ENCODE measurements at places on chromosomes 4 and X.

- no peak for DNase-seq
Observed at GRCh38 chr4:47075919-47076318, 44.6 kb downstream of the GABRB1 start.

DNA sequence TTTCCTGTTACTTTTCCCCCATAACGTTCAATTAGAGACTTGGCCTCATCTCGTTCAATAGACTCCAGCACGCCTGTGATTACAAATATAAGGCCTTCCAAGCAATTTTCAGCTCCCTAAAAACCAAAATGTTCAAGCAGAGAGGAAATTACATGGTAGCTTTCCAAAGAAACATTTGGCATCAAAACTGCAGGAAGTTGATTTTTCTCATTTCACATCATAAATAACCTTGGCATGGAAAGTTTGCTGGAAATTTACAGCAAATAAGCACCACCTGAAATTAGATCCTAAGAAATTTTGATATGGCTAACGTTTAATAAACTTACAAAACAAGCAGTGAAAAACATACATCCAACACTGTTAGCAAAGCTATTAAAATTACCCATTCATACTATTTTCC, 53.3 kb downstream of the RFC1 start:
- no peak for DNase-seq

GRCh38 chr4:38590046-38590445, 74.0 kb upstream of the KLF3 start:
- DNase-seq: no peak

DNA sequence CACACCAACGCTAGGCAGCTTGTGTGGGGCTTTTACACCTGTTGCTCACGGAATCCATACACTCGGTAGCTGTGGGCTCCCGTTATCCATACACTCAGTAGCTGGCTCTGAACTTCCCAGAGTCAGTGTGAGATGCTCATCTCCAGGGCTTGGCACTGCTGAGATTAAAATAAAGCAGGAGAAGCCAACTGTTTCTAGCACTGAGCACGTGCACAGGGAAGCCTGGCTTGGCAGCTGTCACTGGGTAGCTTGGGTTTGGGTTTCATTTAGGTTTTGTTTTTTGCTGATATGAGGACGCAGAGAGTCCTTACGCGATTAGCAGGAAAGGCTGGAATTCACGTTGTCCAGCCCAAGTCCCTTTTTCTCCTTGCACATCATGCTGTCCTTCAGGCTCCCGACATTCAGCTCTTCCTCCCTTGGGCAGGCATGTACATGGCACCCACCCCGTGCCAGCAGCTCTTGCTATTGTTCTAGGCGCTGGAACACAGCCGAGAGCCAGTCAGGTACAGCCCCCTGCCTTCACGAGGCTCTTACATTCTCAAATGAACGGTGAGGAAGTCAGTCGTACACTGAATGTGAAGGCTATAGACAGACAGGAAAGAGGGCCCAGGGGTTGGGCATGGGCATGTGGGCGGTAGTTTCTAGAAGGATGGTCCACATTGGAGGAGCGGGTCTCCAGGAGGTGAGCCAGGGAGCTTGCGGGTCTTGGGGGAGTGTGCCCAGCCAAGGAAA, 25.9 kb downstream of the NSG1 start:
- no peak for DNase-seq

DNA sequence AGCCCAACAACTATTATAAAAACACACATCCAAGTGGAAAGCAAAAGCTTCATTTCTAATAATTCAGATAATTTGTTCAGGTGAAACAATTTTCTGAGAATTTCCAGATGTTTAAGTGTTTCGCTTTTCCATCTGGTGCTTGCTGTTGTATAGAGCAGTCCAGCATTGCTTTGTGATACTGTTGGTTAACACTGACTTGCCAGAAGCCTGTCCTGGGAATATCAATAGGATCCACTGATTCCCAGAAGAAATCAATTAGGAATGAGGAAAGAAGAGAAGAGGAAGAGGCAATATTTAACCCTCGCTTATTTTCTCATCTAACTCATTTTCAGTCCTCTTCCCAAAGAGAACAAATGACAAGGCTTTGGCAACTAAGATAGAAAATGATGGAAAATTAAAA, 94.9 kb upstream of the DDIT4L start:
- no peak for DNase-seq

GRCh38 chrX:153818571-153819383, 11.6 kb downstream of the PDZD4 start:
- DNase-seq: peak; percentile 77

DNA sequence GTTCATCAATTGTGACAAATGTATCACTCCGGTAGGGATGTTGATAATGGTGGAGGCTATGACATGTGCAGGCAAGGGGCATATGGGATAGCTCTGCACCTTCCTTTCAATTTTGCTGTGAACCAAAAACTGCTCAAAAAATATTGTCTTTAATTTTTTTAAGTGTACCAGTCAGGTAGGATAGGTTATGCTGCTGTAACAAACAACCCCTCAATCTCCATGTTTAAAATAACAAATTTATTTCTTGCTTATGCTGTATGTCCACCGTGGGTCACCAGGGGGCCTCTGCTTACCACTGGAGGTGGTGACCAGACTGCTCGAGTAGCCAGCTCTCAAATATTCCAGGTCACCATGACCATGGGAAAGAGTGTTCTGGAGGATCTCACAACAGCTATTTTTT, 23.4 kb upstream of the MSX1 start:
- no peak for DNase-seq

DNA sequence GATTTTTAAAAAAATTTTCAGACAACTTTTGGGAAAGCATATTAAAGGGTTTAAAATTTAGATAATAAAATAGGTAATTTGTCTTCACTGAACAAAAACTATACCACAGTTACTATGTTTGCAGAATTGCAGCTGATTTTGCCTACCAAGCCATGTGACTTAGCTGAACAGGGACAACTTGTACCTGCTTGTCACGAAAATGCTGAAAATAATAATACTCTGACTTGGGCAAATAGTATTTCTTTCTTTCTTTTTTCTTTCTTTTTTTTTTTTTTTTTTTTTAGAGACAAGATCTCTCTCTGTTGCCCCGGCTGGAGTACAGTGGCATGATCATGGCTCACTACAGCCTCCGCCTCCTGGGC, 225.2 kb upstream of the PPP1R2C start:
- no peak for DNase-seq

DNA sequence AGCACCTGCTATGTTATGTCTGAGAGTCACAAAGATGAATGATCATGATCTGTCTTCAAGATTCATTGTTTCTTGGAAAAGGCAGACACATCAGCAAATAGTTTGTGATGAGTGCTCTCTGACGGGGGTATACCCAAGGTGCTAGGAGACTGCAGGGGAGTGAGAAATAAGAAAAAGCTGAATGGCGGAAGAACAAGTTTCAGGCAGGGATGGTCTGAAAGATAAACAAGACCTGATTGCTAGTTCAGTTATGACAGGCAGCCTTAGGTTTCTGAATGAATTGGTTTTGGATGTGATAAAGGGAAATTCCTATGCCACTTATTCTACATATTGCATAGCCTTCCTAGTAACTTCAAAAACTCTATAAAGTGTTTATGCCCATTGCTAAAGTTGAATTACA, 327.0 kb upstream of the DKK2 start:
- no peak for DNase-seq

DNA sequence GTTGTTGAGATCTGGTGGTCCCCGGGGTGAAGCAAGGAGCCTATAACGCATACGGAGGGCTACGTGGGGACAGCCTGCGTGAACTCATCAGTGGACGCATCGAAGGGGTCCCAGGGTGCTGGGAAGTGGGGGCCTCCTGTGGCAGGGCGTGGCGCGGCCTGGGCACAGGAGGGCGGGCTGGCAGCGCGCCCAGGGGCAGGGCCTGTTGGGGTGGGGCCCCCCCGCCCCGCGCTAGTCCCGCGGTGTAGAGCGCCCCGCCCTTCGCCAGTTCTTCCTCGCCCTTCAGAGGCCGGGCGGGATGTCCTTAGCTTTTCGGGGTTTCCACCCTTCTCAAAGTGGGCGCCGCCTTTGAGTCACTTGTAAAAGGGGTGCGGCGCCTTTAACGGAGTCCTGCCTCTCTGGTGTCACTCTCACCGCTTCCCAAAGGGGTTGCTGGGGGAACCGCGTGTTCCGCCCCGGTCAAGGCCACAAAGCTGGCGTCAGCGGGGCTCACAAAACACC, 632 bp downstream of the PLP2 start:
- peak; percentile 81 for DNase-seq

- DNase-seq: no peak
Observed at GRCh38 chrX:104721854-104722253, 155.9 kb downstream of the IL1RAPL2 start.

DNA sequence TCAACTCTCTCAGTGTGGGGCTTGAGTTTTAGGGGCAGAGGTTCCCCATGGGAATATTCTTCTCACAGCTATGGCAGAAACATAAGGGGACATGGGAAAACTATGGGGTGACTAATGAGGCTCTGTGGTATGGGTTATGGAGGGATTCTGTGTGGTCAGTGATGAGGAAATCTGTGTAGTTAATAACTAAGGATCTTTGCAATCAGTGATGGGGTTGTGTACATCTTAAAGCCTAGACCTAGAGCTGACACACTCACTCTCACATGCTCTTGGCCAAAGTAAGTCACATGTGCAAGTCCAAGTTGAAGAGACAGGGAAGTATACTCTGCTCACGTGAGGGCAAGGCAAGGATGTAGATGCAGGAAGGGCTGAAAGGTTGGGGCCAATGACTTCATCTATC, 86.4 kb upstream of the UXT start:
- no peak for DNase-seq

GRCh38 chr4:151524610-151525009, 115.6 kb downstream of the FHIP1A start:
- no peak for DNase-seq

- DNase-seq: no peak
Observed at GRCh38 chrX:47936224-47936939, 67.4 kb downstream of the ZNF182 start.
